ENCODE measurements at places on chromosomes 6 and 20. TPM values are rescaled to one million over a fixed set of nuclear protein-coding genes. Genes with fewer than 3 reads are reported as not detected.

The TBX18 gene
- total RNA-seq, result 2.4 TPM

The HLA-F gene
- 25.9 TPM for total RNA-seq

The TGM3 gene
- not detected for total RNA-seq

The MEP1A gene
- total RNA-seq, result not detected

The HAO1 gene
- not detected for total RNA-seq

The CHD6 gene
- total RNA-seq, result 45.5 TPM

The KHDC1 gene
- 2.9 TPM for total RNA-seq

The KCNS1 gene
- total RNA-seq, result 22.6 TPM

The ZNF391 gene
- total RNA-seq, result 6.6 TPM

The MYO6 gene
- 53.3 TPM for total RNA-seq

The EDN3 gene
- total RNA-seq, result not detected
